Stomach (tissue), 19 donors: ENCODE measurements at places on chromosomes 12 and 14. TPM values are rescaled to one million over a fixed set of nuclear protein-coding genes. Genes with fewer than 3 reads are reported as not detected.

DNA sequence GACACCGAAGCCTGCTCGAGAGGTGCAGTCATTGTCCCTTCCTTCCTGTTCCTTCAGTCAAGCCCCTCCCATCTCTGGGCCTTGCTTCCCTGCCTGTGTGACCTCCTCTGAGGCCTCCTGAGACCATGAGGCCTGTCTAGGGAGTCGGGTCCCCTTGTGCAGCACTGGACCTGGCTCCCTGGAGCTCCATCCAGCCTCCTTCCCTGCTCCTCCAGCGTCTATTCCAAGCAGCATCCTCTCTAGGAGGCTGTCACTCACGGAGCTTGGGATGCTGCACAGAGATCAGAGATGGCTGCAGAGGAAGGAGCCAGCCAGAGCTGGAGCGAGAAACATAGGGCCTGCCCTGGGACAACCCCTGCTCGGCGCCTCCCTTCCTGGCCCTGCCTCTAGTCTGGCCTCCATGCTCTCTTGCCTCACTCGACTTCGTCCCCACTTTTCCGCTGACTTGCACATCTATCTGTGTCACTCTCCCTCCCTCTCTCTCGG is 142.7 kb downstream of the BCL11B start:
- no peak for DNase-seq

- DNase-seq = no peak
Observed at GRCh38 chr14:97486601-97487120, 689.5 kb downstream of the VRK1 start.

DNA sequence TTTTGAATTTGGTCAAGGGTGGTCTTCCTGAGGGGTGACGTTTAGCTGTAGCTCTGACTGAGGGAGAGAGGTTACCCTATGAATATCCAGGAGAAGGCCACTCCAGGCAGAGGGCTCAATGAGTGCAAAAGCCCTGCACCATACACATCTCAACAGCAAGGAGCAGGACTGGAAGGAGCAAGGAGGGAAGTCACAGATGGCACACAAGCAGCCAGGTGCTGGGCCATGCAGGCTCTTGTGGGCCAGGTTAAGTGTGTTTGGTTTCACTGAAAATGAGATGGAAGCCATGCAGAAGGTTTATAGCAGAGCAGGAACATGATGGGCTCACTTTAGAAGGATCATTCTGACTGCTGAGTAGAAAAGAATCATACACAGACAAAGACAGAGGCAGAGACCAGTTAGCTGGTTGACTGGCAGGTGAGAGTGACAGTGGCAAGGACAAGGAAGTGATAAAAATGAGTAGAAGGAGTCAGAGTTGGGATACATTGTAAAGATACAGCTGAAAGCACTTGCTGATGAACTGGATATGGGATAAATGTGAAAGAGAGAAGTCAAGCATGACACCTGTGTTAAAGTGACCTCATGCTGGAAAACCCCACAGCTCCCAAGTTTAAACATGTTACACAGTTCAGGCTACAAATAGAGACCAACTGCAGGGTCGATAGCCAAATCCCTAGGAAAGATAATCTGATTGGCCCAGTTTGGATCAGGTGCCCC is 81.2 kb downstream of the PRKD1 start:
- DNase-seq = no peak

BEST3 gene
- not detected for total RNA-seq

- DNase-seq = peak; percentile 79
Observed at GRCh38 chr12:123519141-123520001, 14.1 kb downstream of the RILPL1 start.

DNA sequence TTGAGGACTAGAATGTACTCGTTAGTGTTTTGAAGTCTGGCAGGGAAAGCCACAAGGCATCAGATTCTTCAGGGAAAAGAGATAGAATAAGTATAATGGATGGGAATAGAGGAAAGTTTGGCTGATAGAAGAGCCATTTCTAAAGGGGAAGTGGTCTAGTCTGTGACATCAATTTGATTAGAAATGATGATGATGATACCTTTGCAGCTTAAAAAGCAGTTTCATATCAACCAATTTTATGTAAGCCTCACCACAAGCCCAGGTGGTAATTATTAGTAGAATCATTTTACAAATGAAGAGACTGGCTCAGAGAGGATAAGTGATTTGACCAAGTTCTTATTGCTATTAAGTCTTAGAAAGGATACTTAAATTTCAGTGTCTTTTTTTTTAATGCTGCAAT is 2.9 kb downstream of the RNF212B start:
- DNase-seq = no peak

DNA sequence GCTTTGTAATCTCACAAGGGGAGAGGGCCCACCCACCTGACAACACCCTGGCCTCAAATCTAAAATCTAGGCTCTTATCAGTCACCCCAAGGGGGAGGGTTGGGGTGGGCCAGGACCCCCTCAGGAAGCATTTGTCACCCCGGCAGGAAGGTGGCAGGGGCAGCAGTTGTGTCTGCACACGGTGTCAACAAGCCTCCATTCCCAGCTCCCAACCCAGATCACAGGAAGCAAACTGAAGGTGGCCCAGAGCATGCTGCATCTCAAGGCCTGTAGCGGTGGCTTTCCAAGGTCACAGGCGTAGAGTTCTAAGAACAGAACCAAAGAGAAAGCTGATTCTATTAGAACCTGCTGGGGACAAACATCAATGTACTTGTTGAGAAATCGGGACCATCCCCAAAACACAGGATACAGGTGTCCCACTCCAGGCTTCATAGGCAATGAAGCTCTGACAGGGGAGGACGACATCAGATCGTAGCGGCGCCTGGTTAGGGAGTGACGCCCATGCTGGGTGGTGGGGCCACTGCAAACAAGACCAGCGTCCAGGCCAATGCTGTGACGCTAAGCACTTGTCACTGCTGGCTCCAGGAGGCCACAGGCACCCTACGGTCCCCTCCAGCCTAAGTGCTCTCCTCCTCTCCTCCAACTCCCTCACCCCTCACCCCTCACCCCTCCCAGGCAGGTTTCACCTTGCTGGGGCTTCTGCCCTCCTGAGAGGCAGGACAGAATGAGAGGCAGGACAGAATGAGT is 52.9 kb downstream of the CCDC88C start:
- DNase-seq = no peak

DNA sequence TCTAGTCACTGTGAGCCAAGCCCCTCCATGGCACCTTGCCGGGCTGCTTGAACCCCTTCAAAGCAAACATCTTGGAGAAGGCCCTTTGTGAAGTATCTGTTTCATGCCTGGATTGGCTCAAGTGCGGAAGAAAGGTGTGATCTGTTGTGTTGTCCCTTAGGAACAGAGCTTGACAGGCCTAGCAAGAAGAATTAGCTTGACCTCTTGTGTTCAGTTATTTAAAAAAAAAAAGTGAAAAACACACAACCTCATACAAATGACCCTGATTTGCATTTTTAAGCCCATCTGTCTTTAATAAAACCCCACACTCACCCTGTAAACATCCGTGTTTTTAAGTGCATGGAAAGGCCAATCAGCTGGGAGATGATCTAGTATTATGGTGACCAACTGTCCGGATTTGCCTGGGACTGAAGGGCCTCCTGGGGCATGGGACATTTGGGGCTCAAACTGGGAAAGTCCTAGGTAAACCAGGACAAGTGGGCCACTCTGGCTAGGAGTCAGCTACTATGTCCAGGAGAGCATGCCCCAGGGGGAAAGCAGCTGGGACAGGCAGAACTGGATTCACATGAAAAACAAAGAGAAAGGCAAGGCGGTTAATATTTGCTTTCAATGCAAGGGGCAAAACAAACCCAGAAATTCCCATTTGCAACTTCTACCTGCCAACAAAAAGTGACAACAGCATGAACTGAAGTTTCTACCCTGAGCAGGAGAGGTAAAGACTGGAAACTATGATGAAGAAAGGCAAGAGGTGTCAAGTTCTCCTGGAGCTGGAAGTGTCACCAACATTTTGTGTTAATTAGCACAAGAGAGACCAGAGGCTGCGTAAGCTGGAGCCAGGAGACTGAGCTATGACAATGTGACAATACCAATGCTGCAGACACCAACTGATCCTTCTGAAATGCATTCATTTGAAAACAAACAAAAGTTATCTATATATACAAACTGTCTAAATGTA is 78.6 kb downstream of the CLMN start:
- no peak for DNase-seq

DNA sequence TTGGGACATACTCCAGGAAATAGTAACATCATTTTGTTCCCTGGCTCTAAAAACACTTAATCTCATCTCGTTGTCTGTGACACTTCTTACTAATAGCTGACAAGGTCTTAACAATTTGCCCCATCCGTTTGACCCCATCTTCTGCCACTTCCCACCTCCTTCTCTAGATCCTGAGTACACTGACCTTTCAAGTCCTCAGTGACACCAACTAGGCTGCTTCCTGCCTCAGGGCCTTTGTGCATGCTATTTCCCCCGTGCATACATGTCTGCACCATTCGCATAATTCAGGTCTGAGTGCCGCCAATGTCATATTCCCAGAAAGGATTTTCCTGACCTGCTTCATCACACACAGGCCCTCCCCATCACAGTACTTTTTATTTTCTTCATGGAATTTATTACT is 70.6 kb upstream of the CCND2 start:
- DNase-seq = no peak

GRCh38 chr12:47852096-47852571 is 32.4 kb upstream of the HDAC7 start:
- DNase-seq = peak; percentile 46

GUCY2C gene
- total RNA-seq = not detected

LUM gene
- 18.1 TPM for total RNA-seq

NKX2-1 gene
- not detected for total RNA-seq

- DNase-seq = no peak
Observed at GRCh38 chr12:85182699-85183098, 97.3 kb upstream of the ALX1 start.

LTBR gene
- 42.6 TPM for total RNA-seq

MGST1 gene
- total RNA-seq = 54.7 TPM

DNA sequence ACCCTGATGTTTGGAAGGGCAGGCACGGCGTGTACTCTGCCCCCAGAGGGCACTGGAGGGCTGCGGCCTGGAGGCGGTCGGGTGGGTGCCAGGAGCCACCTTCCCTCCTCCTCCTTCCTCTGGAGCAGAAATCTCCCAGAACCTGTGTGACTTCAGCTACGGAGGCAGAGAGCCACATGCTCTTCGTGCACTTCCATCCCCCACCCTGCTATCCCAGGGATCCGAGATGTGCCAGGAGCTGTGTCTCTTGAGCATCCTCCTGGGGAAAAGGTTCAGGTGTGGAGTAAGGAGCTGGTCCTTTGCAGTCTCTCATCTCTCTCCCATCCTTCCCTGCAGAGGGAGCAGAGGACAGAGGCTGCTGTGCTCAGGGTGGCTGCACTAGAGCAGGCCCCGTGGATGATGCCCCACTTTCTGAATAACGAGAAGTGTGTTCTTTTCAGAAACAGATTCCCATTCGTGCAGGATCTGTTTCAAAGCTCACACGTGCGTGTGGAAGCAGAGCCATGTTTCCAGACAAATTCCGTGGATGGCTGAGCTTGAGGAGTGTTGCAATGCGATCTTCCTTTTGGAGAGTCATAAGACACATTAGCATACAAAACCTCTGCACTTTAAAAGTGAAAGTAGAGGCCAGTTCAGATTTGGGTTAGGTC is 162.9 kb downstream of the ADGRD1 start:
- DNase-seq = no peak

- peak; percentile 41 for DNase-seq
Observed at GRCh38 chr12:452667-453210, 7.0 kb upstream of the B4GALNT3 start.

DNA sequence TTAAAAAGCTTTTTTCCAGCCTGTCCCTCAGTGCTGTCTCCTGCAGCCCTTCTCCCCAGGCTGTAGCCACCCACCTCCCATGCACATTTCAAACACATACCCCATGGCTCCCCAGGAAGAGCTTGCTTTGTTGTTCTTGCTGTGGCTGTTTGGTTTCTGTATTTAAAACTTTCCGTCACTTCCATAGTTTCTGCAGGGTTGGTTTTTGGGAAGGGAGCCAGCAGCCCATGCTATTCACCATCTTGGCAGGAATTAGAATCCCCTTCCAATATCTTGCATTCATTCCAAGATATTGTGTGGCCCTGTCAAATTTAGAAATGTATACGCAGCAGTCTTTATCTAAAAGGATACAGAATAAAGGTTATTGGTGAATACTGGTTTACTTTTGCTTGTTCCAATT is 29.6 kb downstream of the CFAP251 start:
- DNase-seq = no peak
